ENCODE measurements at places on chromosomes 11 and 22.

GRCh38 chr22:33056108-33056507 is 2.1 kb downstream of the SYN3 start:
- DNase-seq, result no peak

- no peak for DNase-seq
Measured at GRCh38 chr11:58637371-58637770, 14.9 kb downstream of the CNTF start.

- no peak for DNase-seq
Measured at GRCh38 chr11:43919852-43920597, 22.4 kb upstream of the C11orf96 start.

GRCh38 chr11:67238894-67239782 is 27.1 kb upstream of the GRK2 start:
- DNase-seq, result no peak
